Fibroblast of the conjunctiva (primary cell): ENCODE measurements at places on chromosomes 11 and 22.

DNA sequence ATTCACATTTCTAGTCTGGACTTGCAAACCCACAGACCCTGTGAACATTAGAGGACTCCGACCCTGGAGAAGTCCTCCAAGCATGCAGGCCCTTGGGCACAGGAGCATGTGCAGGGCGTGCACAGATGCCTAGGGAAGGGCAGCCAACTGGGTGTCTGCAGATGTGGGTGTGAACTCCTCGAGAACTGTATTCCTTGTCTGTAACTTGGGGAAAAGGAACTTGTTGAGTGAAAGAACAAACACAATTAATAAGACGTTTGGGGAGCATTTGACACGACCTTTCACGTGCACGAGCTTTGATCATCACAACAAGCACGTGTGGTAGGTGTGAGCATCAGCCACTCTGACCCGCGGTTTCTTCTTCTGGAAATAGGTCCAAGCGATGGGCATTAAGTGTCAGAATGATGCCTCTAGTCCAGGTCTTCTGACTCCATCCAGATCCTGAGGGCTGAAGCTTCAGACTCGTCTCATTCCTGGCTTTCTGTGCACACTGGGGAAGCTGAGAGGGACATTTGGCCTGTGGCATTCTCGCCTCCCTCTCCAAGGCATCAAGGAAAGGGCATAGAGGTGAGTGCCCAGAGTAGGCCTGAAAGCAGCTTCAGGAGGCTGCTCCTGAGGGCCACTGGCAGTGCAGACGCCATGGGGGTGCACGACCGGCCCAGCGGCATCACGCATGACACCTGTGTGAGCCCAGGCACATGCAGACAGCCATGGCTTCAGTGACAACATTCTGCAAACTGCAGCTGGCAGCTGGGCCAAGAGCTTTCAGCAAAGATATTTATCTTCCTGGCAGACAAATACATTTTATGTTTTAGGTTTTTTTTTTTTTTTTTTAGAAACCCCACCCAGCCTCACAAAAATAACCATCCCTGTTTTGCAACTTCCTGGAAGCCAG lies 32.5 kb downstream of the ALX4 start:
- DNase-seq: no peak

GRCh38 chr22:43226377-43227238 lies 39.7 kb upstream of the TTLL12 start:
- no peak for DNase-seq

GRCh38 chr11:73277467-73277866 lies 5.3 kb downstream of the P2RY6 start:
- no peak for DNase-seq

DNA sequence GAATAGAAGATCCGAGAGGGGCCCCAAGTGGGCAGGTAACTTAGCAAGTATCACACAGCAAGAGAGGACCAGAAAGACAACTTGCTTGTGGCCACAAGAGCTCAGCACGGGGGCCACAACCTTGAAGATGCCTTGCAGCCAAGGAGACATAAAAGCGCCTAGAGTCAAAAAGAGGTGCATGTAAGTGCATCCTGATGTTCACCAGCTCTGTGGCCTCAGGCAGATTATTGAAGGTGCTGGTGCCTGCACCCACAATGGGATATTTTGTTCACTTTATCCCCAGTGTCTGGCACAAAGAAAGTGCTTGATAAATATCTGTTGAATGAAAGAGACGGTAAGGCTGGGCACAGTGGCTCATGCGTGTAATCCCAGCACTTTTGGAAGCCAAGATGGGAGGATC lies 106.0 kb upstream of the ASPHD2 start:
- peak; percentile 3 for DNase-seq

DNA sequence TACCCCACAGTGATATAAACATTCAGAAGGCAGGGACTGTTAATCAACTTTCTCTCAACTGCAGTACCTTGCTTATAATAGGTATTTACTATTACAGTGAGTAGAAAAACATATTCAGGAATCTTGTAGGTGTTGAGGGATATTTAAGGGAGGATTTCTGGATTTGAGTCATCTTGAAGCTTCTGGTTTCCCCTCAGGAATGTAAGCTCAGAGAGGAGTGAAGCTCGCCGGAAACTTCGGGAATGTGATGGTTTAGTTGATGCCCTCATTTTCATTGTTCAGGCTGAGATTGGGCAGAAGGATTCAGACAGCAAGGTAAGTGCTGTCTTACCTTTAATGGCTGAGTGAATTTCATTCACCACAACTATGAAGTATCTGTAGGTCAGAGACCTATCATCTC lies 42.9 kb downstream of the CTNND1 start:
- DNase-seq: no peak

DNA sequence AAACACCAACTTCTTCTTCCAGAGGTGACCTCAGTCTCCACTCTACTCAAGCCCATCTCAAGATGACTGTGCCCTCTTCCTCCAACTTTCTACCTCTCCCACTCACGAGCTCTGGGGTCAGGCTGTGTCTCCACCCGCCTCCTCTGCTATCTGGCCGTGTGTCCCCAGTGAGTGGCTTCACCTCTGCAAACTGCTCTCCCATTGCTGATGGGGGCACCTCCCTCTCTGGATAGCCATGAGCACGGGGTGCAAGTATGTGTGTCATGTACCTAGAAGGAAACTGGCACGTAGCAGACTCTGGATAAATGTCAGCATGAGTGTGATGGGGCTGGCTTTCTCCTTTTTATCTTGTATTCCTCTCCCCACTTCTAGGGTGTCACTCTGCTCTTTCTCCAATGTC lies 18.3 kb upstream of the RAC2 start:
- DNase-seq: no peak

DNA sequence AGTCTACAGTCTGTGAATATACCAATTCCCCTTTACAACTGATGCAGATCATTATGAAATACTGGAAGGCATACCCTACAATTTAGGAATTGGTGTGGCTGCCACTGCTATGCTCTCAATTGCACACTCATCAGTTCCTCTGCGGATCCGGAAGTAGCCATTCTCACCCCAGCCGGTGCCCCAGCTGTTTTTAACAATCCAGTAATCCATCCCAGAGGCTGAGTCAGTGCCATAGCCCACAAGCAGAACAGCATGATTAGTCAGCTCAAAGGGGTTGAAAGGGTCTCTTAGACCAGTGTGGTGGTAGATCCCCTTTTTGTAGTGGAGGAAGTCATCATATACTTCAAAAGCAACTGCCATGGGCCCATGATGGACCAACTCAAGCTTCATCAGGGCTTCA lies 43.6 kb downstream of the CTSC start:
- DNase-seq: no peak

GRCh38 chr11:95149651-95150364 lies 60.2 kb downstream of the ENDOD1 start:
- no peak for DNase-seq

DNA sequence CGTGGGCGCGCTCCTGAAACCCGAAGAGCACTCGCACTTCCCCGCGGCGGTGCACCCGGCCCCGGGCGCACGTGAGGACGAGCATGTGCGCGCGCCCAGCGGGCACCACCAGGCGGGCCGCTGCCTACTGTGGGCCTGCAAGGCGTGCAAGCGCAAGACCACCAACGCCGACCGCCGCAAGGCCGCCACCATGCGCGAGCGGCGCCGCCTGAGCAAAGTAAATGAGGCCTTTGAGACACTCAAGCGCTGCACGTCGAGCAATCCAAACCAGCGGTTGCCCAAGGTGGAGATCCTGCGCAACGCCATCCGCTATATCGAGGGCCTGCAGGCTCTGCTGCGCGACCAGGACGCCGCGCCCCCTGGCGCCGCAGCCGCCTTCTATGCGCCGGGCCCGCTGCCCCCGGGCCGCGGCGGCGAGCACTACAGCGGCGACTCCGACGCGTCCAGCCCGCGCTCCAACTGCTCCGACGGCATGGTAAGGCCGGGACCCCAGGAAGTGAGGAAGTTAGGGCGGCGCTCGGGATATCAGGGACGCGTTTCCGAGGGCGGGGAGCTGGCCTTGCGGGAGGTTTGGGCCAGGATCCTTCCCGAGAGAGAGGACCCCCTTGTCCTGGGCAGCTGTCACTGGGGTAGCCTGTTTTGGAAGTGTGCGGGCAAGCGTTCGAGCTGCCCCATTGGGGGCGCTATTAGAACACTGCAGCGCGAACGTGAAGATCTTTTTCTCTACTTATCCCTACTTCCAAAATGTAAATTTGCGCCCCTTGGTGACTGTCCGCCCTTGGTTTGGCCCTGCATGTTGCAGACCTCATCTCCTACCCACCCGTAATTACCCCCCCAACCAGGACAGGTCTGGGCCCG lies 796 bp downstream of the MYOD1 start:
- DNase-seq: no peak

DNA sequence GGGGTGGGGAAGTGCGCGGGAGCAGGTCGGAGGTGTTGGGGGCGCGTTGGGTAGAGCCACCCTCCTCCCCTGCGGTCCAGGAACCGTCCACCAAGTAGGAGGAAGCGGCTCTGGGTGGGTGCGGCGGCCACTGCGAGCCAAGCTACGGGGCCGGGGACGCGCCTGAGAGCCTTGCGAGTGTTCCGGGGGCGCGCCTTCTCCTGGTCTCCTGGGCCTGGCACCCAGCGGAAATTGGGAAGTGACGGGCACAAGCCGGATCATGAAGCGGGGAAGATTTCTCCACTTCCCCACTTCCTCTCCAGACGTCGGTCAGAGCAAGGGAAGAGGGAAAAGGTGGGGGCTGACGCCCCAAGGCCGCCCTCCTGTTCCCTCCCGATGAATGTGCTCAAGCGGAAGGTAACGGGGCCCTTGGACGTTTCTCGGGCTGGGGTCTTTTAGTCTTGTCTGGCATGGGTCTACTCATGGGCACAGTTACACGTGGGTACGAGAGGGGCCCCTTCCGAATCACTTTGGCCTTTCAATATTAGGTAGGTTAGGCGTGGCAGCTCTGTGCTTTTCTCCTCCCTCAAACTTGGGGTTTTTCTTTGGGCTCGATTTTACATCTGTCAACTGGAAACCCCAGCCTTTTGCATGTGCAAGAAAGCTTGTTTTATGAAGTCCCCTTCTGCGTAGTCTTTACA lies 865 bp downstream of the RBM14 start:
- no peak for DNase-seq

DNA sequence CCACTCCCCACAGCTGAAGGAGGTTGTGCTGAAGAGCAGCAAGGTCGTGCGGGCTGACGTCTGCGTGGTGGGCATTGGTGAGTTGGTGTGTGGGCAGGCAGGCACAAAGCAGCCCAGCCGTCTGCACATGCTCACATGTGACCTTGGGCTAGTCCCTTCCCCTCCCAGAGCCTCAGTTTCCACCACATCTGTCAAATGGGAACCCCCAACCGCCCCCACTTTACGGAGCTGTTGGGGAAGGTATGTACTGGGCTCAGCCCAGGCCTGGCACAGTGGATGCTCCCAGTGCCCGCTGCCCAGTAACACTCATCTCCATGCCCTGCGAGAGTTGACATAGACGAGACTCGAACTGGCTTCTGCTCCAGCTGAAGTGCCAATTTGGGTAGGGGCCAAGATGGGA lies 5.1 kb upstream of the LZTR1 start:
- DNase-seq: no peak

DNA sequence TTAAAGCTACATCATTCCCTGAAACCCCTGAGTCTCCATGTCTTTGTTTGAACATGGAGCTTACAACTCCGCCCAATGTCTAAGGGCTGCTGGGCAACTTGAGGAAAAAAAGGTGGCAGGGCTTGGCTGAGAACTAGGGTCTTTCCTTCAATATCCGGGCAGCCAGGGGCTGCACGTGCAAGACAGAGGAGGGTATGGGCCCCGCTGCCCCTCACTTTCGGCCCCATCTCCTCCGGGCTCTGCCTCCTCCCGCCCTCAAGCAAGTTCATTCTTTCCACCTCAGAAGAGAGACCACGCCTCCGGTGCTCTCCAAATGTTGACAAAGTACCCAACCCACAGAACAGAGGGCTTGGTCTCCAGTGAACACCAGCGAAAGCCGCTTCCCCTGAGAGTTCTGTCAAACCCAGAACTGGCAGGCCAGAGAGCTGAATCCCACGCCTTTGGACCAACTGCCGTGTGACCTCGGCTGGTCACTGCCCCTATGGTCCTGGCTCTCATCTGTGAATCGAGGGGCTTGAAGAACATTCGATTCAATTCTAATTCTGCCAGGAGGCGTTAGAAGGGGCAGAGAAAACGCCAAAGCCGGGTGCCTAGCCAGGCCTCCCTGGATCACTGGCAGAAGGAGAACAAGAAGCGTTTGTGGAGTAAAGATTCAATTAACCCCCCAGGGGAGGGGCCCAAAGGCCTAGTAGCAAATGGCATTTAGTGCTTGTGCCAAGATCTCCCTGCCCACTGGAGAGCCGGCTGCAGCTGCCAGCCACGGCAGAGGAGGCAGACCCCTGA lies 7.3 kb downstream of the PDGFB start:
- DNase-seq: no peak

- DNase-seq: no peak
These were observed 46.3 kb downstream of the TRAF6 start for GRCh38 chr11:36463781-36464180.

DNA sequence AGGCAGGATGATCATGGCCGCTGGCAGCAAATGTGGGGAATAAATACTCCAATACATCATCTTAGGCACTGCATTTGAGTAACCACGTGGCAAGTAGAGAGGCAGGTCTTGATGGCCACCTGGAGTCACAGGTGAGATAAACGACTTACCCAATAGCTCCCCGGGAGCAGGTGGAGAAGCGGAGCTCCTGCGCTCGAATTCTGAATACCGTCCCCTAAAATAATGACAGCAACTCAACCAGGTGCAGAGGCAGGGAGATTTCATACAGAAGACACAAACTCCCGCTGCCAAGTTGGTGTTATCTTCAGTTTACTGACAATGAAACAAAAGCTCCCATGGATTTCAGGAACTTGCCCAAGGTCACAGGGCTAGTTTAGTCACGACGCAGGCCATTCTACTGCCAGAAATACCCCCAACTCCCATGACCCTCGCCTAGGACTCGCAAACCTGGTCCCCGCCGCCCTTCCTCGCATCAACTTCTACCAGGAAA lies 437 bp downstream of the SLC43A3 start:
- DNase-seq: no peak

DNA sequence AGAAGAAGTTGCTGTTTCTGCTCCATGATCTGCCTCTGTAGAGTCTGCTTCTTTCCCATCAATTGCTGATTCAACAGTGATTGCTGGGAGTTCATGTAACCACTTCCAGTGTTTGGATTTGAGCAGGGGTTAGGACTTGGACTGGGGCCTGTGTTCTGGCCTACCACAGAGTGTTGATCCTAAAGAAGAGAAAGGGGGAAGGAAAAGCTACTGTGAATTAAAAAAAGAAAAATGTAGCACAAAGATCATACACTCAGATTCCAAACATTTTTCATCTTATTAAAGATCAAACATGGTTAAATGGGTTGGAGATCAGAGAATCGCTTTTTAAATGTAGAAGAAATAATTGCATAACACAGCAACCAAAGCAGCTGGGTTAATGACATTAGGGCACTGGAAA lies 67.6 kb upstream of the MTMR2 start:
- no peak for DNase-seq

DNA sequence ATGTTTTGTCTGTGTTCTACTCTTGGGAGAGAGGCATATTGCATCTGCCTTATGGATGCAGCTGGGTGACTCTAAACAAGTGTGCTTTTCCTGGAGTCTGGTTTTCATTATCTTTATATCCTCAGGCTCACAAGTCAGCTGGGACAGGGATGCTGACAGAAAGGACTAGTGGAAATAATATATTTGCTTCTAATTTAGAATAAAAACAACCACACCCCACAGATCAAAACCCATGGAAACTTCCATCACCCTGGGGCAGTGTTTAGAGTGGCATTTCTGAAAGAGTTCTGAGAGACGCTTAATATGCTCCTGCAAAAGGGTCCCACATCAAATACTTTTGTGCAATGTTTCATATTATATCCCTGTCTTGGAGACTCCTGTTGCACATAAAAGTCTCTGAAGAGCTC lies 20.8 kb downstream of the KCNE3 start:
- no peak for DNase-seq

- no peak for DNase-seq
These were observed 16.6 kb upstream of the SPTBN2 start for GRCh38 chr11:66745356-66746235.

- DNase-seq: no peak
These were observed 2.5 kb upstream of the TMEM223 start for GRCh38 chr11:62794201-62794775.
